H1 (cell line): ENCODE measurements at places on chromosomes 13 and 19.

- no peak for DNase-seq
Observed at GRCh38 chr19:23539499-23539898, 144.2 kb upstream of the ZNF91 start.

DNA sequence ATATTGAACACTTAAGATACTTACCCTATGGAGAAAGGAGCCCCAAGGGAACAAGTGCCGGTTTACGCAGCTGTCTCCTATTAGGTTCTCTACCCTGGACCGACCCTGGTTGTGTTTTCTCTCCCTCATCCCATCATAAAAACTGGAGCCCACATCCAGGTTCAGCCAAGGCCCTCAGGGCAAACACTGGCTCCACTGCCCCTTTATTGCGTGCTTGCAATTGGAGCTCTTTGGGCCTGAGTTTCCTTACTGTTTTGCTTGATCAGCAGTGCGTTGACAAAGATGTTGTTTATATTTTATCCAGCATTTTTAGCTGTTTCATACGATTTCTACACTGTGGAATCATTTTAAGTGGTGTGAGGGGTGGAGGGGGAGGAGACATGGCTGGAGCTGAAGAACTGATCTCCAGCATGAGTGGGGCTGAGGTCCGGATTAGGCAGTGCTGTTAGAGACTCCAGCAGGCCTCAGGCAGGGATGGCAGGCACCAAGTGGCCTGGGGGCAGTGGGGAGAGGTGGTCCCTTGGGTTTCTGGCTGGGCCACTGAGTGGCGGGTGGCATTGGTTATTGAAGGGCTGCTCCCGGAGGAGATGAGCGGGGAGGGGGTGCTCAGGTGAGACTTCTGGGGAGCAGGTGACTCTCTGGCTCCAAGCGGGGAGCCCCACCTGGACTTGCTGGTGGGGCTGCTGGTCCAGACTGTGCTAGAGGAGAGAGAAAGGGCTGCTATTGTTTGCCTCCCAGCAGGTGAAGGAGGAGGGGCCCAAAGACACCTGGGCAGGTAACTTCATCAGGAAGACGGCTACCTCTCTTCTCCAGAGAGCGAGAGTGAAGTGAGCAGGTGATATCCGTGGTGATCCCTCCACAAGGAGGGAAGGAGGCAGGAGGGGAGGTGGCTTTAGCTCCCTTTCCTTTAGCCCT is 62.4 kb upstream of the RNF113B start:
- DNase-seq: peak; percentile 56

DNA sequence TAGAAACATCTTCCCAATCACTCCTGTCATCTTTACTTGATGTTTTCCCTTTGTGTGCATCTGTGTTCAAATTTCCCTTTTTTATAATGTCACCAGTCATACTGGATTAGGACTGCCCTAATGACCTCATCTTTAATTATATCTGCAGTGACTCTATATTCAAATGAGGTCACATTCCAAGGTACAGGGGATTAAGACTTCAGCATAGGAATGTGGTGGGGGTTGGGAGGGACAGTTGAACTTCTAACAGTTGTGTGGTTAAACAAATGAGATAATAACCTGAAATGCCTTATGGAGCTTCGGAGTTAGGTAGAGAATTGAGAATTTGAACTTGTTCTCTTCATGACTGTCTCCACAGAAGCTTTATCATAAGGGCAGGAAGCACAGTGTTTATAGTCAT is 23.0 kb downstream of the PAN3 start:
- DNase-seq: no peak

- DNase-seq: peak; percentile 58
Observed at GRCh38 chr13:74040200-74040599, 94.0 kb downstream of the KLF12 start.

DNA sequence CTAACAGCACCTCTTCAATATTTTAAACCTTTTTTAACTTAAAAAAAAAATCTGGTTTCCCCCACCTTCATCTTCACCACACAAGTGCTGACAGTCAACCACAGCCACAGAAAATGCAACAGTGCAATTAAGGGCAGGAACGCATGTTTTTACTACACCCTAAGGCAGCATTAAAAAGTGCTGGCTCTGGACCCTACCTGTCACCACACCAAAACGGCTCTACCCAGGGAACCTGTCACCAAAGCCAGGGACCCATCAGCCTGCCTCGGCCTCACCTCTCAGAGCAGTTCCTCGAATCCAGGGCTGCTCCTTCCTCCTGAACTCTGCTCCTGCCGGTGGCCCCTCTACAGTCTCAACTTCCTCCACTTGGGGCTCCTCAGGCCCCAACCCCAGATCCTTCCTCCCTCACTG is 22.5 kb upstream of the SLC35E1 start:
- DNase-seq: no peak

- DNase-seq: no peak
Observed at GRCh38 chr19:29893606-29894284, 48.3 kb upstream of the URI1 start.
